ENCODE measurements at places on chromosomes 11 and 22. TPM values are rescaled to one million over a fixed set of nuclear protein-coding genes. Genes with fewer than 3 reads are reported as not detected.

GRCh38 chr11:45267652-45268299 lies 18.4 kb downstream of the SYT13 start:
- no peaks in the 10 kb centered on the region for H3K36me3 ChIP-seq
- H3K27me3 ChIP-seq: peaks cover 83% of the 10 kb centered on the region
- DNase-seq: no peak
- H3K27ac ChIP-seq: no peak overlapping the region
- peaks cover 10% of the 10 kb centered on the region for H3K4me1 ChIP-seq

DNA sequence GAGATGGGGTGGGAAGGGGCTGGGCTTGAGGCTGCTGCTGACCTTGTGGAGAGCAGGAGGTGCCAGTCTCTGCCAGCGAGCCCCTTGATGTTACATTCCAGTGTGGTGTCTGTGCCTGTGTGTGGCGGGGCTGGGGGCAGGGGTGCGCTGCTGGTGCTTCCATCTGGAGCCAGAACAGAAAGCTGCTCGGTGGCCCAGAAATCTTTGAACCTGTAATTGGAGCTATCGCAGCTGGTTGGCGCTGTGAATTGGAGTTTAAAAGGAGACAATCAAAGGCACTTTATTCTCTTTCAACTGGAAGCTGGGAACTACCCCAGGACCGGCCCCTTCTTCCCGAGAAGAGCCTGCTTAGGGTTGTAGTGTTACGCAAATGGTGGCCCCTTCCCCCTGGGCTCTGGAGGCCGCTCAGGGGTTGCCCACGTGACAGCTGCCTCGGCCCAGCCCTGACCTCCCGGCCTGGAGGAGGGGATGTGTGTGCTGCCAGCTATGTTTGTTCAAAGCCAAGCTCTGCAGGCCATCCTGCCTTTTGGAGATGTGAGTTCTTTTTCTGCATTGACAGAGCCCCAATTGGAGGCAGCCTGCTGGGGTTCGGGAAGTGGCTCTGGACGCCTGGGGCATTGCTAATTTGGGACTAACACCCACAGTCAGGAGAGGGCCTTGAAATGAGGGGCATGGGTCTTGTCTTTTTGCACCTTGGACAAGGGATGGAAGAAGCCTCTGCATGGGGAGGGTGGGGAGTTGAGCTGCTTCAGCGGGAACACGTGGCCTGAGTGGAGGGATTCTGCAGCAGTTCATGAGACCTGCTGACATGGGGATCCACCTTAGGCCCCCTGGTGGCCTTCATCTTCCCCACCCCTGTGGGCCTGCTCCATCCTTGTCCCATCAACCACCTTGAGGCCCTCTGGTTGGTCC lies 14.0 kb upstream of the ARSA start:
- H3K4me3 ChIP-seq: peak overlapping the region; percentile 26
- H3K27me3 ChIP-seq: peaks cover 36% of the 10 kb centered on the region

GRCh38 chr11:132111316-132111715 lies 740.9 kb downstream of the NTM start:
- H3K27ac ChIP-seq: peak overlapping the region; percentile 78
- H3K4me1 ChIP-seq: no peaks in the 10 kb centered on the region
- no peak overlapping the region for H3K4me3 ChIP-seq

- no peak overlapping the region for H3K27ac ChIP-seq
- peaks cover 95% of the 10 kb centered on the region for H3K27me3 ChIP-seq
- no peaks in the 10 kb centered on the region for H3K36me3 ChIP-seq
- DNase-seq: no peak
- H3K4me1 ChIP-seq: no peaks in the 10 kb centered on the region
- no peak overlapping the region for H3K4me3 ChIP-seq
Observed at GRCh38 chr11:13776134-13776815, 107.8 kb downstream of the FAR1 start.

DNA sequence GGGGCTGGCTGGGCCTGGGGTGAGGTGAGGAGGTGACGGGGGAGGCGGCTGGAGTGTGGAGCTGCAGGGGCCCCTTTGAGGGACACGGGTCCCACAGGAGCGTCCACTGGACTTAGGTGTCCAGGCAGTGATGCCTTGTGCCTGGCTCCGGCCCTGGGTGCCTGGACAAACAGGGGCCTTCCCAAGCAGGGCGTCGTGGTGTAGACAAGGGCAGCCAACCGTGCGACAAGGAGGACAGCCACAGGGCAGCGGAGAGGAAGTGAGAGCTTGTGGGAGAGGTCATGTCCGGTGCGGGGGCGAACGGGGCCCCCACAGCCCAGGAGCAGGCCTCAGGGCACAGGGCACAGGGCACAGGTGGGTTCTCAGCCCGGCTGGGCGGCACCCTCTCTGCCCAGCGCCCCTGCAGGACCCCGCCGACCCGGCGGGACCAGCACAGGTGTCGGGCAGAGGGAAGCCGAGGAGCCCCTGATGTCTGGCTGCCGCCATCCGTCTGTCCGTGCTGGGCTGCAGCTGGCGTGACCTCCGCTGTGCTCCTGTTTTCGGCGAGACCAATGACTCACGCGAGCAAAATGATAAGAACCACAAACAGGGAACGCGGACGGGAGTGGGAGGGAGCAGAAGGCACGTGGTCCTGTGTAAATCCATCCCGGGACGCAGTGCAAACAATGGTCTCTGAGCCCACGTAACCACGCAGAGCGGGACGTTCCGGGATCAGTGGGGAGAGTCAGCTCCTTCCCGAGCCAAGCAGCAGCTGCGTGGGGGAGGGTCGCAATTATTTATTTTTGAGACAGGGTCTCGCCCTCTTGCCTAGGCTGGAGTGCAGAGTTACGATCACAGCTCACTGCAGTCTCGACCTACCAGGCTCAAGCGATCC lies 49.1 kb upstream of the A4GALT start:
- H3K4me3 ChIP-seq: peak overlapping the region; percentile 51
- peak; percentile 66 for DNase-seq
- peak overlapping the region; percentile 8 for H3K27ac ChIP-seq
- H3K4me1 ChIP-seq: peaks cover 30% of the 10 kb centered on the region
- H3K27me3 ChIP-seq: no peaks in the 10 kb centered on the region

GRCh38 chr22:43451371-43452050 lies 39.7 kb downstream of the MPPED1 start:
- no peaks in the 10 kb centered on the region for H3K36me3 ChIP-seq
- no peak for DNase-seq
- no peak overlapping the region for H3K4me3 ChIP-seq

DNA sequence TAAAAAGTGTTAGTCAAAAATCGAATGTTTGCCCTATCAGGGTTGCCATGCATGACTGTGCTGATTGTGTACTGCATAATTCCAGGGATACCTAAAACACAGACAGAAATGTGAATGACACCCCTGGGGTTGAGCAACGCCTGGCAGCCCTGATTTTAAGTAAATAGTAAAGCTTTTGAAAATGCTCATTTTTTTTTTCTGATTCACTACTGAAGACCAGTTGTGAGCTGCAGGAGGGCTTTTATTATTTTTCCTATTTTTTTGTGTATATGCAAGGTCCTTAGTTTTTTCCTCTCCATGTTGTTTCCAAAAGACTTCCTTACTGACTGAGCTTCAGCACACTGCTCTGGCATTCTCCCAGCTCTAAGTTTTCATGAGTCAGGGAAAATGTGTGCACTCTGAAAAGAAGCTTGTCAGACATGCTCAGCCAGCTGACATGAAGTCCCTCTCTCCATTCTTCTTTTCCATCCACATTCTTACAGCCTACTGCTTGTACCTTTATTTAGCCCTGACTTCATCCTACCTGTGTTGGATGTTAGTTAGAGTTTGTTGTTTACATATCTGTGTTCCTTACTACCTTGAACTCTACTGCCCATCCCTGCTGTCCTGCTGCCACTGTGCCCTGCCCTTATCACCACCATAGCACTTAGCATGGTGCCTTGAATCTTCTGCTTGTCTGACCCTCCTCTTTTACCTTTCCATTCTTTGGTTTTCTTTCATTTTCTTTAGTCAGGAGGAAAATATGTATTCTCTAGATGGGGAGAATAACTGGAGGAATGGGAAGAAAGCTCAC lies 79.5 kb downstream of the HORMAD2 start:
- H3K27ac ChIP-seq: no peak overlapping the region
- H3K27me3 ChIP-seq: peaks cover 62% of the 10 kb centered on the region
- no peak overlapping the region for H3K4me3 ChIP-seq
- H3K36me3 ChIP-seq: no peaks in the 10 kb centered on the region
- no peak for DNase-seq
- no peaks in the 10 kb centered on the region for H3K4me1 ChIP-seq

- H3K27me3 ChIP-seq: no peaks in the 10 kb centered on the region
- DNase-seq: peak; percentile 11
- no peak overlapping the region for H3K27ac ChIP-seq
- H3K36me3 ChIP-seq: no peaks in the 10 kb centered on the region
- H3K4me3 ChIP-seq: no peak overlapping the region
- peaks cover 26% of the 10 kb centered on the region for H3K4me1 ChIP-seq
Observed at GRCh38 chr11:2792381-2793250, 92.8 kb upstream of the KCNQ1OT1 start.

- DNase-seq: no peak
- H3K4me1 ChIP-seq: no peaks in the 10 kb centered on the region
- H3K27ac ChIP-seq: no peak overlapping the region
- H3K4me3 ChIP-seq: no peak overlapping the region
- no peaks in the 10 kb centered on the region for H3K36me3 ChIP-seq
Observed at GRCh38 chr22:19821523-19822300, 33.0 kb downstream of the GNB1L start.

GRCh38 chr11:21456186-21456585 lies 736.7 kb upstream of the ANO5 start:
- H3K36me3 ChIP-seq: no peaks in the 10 kb centered on the region
- no peaks in the 10 kb centered on the region for H3K4me1 ChIP-seq
- DNase-seq: no peak
- no peaks in the 10 kb centered on the region for H3K27me3 ChIP-seq

DNA sequence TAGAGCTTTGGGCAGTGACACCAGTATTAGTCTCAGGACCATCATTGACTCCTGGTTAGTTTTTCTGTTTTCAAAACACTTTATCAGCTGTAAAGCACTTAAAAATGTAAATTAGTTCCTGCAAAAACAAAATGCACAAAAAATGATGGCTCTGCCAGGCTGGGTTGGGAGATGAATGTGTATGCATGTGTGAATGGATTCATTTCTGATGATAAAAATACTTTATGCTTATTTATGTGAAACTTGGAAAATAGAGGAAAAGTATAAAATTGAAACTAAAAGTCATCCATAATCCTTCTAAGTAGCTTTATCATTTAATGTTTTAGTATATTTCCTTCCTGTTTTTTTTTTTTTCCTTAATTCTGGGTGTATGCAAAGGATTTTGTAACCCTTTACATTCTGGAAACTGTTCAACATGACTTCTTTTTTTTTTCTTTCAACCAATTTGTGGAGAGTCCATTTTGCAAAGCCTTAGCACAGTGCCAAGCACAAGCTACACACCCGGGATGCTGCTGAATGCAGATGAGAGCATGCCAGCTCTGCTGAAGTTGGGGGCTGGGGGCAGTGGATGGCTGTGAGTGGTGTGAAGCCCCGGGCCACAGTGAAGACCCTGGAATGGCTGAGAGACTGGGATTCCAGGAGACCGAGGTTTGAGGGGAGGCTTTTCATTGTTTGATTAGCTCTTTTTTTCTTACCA lies 37.6 kb downstream of the PTPRJ start:
- H3K4me1 ChIP-seq: peaks cover 17% of the 10 kb centered on the region
- no peak overlapping the region for H3K27ac ChIP-seq
- H3K4me3 ChIP-seq: no peak overlapping the region
- no peaks in the 10 kb centered on the region for H3K36me3 ChIP-seq
- H3K27me3 ChIP-seq: no peaks in the 10 kb centered on the region

GRCh38 chr11:41803895-41804294 lies 344.4 kb upstream of the LRRC4C start:
- H3K36me3 ChIP-seq: no peaks in the 10 kb centered on the region
- H3K4me1 ChIP-seq: no peaks in the 10 kb centered on the region
- H3K27me3 ChIP-seq: no peaks in the 10 kb centered on the region
- no peak overlapping the region for H3K27ac ChIP-seq
- H3K4me3 ChIP-seq: no peak overlapping the region

DNA sequence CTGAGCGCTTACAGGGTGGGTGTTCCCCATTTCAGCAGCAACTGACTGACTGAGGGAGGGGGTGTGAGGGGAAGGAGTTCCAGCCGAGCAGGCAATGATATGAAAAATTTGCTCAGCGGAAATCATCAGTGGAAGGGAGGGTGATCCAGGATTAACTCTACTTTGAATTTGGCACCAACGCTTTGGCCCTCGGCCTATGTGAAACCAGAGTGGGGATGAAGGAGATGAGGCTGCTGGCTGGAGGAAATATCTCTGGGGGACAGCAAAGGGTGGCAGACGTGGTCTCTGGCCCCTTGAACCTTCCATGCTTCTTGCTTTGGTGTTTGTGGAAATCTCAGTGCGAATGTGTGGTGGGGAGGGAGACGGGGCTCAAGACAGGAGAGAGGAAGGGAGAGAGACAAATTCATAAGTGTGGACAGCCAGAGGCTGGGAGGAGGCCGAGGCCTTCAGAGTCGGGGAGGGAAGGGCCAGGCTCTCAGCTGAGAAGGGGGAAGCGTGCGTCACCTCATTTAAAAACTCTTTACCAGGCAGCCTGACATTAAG lies 83.6 kb downstream of the FDX1 start:
- no peaks in the 10 kb centered on the region for H3K4me1 ChIP-seq
- no peak overlapping the region for H3K27ac ChIP-seq
- peaks cover 6% of the 10 kb centered on the region for H3K27me3 ChIP-seq
- H3K36me3 ChIP-seq: no peaks in the 10 kb centered on the region

- H3K27ac ChIP-seq: no peak overlapping the region
- DNase-seq: no peak
- H3K4me3 ChIP-seq: no peak overlapping the region
- H3K27me3 ChIP-seq: peaks cover 81% of the 10 kb centered on the region
- no peaks in the 10 kb centered on the region for H3K36me3 ChIP-seq
Observed at GRCh38 chr22:48569476-48570233, 1258.0 kb downstream of the BRD1 start.

GRCh38 chr11:106723071-106723470 lies 295.2 kb downstream of the GUCY1A2 start:
- DNase-seq: no peak
- H3K36me3 ChIP-seq: no peaks in the 10 kb centered on the region
- H3K4me1 ChIP-seq: no peaks in the 10 kb centered on the region
- H3K27ac ChIP-seq: no peak overlapping the region
- H3K27me3 ChIP-seq: no peaks in the 10 kb centered on the region
- no peak overlapping the region for H3K4me3 ChIP-seq

GRCh38 chr11:73288873-73289707 lies 17.0 kb downstream of the P2RY6 start:
- peak overlapping the region; percentile 54 for H3K4me3 ChIP-seq
- peak overlapping the region; percentile 71 for H3K27ac ChIP-seq
- H3K4me1 ChIP-seq: peaks cover 37% of the 10 kb centered on the region
- H3K36me3 ChIP-seq: no peaks in the 10 kb centered on the region
- peak; percentile 70 for DNase-seq
- no peaks in the 10 kb centered on the region for H3K27me3 ChIP-seq

GRCh38 chr11:117720061-117720511 lies 76.9 kb downstream of the DSCAML1 start:
- peaks cover 19% of the 10 kb centered on the region for H3K4me1 ChIP-seq
- no peak overlapping the region for H3K4me3 ChIP-seq
- H3K27ac ChIP-seq: no peak overlapping the region

Gene HBE1
- not detected for total RNA-seq

Gene PIH1D2
- total RNA-seq: 2.2 TPM

Gene OSBP2
- 22.2 TPM for total RNA-seq

Gene NXPE4
- not detected for total RNA-seq

Gene MMP13
- total RNA-seq: not detected

Gene KIF18A
- total RNA-seq: 0.25 TPM

Gene OR4C46
- total RNA-seq: not detected

Gene WT1
- total RNA-seq: 2.0 TPM

Gene MS4A6E
- total RNA-seq: not detected

Gene DNAJB7
- total RNA-seq: not detected

Gene POLR2F
- 79.3 TPM for total RNA-seq

Gene CLCF1
- total RNA-seq: 0.82 TPM

Gene OR52N2
- total RNA-seq: not detected

Gene OR51I1
- not detected for total RNA-seq

Gene MFRP
- total RNA-seq: not detected

Data from left ventricle myocardium inferior (tissue), 1 donor.